ENCODE measurements at places on chromosomes 13 and 19.
A peak's percentile ranks its signal among the peaks of the same experiment; 100 is the strongest.

GRCh38 chr19:47020992-47021496 is 1.4 kb downstream of the NPAS1 start:
- DNase-seq: no peak

DNA sequence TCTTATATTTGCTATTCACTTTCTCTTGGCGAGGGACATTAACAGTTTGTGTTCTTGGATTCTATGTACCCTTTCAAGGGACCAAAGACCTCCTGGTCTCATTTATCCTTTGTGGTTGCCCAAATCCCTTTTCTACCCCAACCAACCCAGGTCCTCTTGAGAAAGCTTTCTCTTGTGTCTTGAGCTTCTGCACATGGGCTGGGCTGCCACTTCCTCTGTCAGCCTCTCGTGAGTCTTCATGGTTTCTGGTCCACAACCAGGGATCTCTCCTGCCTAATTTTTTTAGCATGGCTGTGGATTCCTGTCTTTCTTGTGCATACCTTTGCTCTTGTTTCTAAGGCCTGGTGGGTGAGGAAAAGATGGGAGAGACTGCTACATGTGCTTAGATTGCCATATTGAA is 14.9 kb downstream of the TIMM13 start:
- DNase-seq: no peak

- DNase-seq: no peak
Observed at GRCh38 chr13:57352114-57352513, 185.1 kb downstream of the PRR20E start.

GRCh38 chr19:2351591-2351990 is 8.5 kb upstream of the TMPRSS9 start:
- no peak for DNase-seq

GRCh38 chr13:73580513-73581267 is 521.9 kb downstream of the KLF5 start:
- DNase-seq: no peak

DNA sequence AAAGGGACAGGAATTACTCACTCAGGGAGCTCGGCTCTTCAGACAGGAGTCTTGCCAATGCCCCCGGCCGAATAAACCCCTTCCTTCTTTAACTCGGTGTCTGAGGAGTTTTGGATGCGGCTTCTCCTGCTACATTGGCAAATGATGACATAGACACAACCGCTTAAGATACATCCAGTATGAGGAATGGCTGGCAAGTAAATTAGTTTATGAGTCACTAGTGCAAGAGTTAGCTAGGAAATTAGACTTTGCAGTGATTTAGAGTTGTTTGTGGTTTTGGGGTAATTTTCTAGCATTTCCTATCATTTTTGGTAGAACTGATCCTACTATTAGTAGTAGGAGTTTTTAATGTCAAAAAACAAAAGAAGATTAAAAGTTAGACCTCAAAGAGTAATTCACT is 166.2 kb downstream of the SLITRK1 start:
- DNase-seq: no peak

- DNase-seq: no peak
Observed at GRCh38 chr13:20168396-20168795, 7.5 kb upstream of the GJA3 start.

DNA sequence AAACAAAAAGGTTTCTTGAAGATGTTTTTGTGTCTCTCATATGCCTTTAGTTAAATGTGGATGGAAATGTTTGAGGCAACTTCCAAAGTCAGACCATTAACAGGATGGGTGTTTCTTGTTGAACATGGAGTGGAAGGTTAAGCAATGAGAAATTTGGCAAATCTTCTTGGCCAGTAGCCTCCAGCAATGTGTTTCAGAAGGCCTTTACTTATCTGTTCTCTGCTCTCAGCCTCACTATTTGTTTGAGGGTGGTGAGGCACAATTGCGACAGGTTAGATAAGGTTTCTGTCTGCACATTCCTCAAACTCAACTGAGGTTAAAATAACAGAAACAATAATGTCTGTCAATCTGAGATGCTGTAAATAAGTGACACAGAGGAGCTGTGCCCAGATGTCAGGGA is 1019.0 kb downstream of the DIAPH3 start:
- DNase-seq: no peak

GRCh38 chr13:109867766-109868165 is 81.4 kb upstream of the IRS2 start:
- no peak for DNase-seq

- DNase-seq: peak; percentile 54
Observed at GRCh38 chr19:49475995-49476880, 2.2 kb downstream of the FLT3LG start.

GRCh38 chr13:40579535-40579934 is 86.9 kb downstream of the FOXO1 start:
- no peak for DNase-seq

DNA sequence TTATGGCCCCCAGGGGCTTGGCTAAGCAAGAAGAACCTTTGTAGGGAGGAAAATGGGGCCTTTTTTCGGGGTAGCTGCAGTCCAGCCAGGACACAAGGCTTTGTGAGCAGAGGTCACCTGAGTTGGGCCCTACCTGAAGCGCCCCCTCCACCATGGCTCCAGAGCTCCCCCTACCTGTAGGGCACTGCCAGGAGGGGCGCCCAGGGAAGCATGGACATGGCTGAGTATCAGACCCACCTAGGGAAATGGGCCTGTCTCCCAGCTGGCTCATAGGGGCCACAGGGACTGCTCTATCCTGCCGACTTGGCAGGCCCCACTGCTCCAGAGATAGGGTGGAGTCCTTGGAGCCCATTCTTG is 9.0 kb upstream of the CEBPA start:
- no peak for DNase-seq

- no peak for DNase-seq
Observed at GRCh38 chr19:51815043-51815442, 20.1 kb downstream of the FPR3 start.

DNA sequence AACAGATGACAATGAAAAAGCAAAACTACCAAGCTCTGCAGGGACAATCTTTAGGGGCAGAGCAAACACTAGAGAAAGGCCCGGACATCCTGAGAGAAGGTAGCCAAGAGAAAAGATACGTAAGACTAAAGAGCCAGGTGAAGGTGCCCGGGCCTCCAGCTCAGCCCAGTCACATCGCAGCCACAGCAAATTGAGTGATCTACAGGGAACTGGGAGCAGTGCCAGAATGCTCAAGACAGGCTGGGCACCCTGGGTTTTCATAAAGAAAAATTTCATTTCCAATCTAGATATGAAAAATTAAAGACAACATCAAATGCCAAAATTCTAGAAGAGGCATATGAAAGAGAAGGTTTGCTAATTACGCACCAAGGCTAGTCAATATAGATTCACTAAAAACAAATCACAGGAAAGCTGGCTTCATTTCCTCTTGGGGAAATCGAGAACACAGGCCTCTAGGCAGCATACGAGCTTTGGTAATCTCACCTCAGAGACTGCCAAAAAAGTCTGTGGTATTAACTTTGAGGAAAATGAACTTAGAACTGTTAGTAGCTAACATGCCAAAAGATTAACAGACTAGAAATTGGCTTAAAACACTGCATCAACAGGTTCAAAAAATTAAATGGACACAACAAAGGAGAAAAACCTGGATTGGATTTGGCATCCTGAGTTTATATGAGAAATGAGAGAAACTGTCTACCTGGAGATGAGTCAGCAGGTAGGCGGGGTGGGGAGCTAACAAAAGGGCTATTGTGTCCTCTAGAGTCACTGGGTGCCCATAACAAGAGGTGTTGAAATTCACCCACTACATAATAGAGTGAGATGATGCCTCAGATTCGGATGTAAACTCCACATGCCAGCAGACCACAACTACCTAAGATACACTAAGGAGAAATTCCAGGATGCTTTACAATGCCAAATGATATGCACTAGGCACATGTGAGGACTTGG is 6.6 kb downstream of the ANKRD10 start:
- no peak for DNase-seq

DNA sequence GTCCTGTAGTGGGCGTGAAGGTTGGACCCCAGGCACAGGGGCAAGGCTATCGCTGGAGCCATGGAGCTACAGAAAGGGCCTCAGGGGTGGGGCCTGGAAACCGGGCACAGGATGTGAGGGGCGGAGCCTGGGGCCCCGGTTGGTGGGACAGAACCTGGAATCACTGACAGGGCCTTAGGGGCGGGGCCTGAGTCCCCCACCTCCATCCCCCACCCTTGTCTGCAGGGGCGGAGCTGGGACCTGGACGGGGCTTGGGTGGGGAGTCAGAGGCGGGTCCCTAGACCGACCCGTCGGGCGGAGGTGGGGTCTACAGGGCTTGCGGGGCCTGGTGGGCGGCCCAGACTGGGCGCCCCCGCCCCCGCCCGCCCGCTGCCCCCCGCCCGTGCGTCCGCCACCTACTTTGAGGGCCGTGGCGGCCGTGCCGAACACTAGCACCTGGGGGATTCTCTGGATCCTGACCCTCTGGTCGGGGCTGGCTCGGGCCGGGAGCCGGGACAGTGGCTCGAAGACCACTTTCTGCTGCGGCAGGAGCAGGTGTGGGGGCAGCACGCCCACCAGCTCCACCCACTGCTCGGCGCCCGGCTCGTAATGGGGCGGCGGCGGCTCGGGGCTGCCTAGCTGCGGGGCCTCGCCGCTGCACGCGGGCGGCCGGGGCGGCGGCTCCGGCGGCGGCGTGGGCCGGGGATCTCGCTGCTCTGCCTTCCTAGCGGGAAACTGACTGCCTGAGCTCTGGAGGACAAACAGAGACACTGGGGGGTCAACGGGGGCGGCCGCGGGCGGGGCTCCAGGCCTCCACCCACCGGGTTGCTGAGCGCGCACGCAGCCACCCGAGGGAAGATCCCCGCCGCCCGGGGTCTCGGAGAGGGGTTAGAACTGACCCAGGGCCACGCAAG is 26.3 kb downstream of the DCAF15 start:
- no peak for DNase-seq

GRCh38 chr19:2035590-2035991 is 15.5 kb downstream of the MKNK2 start:
- no peak for DNase-seq

- DNase-seq: no peak
Observed at GRCh38 chr13:65803530-65804392, 1426.4 kb downstream of the PCDH9 start.

GRCh38 chr13:44176173-44176572 is 197.5 kb upstream of the SERP2 start:
- DNase-seq: no peak

DNA sequence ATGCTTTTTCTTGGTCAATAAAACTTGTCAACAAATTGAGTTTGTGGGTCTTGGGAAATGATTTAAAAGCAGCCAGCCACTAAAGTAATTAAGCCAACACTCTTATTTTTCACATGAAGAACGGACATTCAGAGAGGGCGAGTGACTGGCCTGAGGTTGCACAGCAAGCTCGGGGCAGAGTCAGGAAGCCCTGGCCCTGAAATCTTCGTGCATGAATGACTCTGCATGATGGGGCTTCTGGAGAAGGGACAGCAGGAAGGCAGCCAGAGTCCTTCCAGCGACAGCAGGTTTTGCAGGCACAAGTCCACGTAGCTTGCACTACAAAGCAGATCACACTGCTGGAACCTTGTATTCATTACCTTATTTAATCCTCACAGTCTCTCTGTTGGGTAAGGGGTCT is 232.5 kb downstream of the ZNF536 start:
- DNase-seq: no peak

- DNase-seq: no peak
Observed at GRCh38 chr19:58033741-58034476, at the start of gene ZSCAN1. Gene ZSCAN1, plus strand, starts transcription at chr19:58034025. Its CDS starts 3,812 bp downstream, at chr19:58037837.
